ENCODE measurements at places on chromosomes 16 and 17.

- DNase-seq = no peak
These were observed 30.3 kb upstream of the RPH3AL start for GRCh38 chr17:382644-383533.

DNA sequence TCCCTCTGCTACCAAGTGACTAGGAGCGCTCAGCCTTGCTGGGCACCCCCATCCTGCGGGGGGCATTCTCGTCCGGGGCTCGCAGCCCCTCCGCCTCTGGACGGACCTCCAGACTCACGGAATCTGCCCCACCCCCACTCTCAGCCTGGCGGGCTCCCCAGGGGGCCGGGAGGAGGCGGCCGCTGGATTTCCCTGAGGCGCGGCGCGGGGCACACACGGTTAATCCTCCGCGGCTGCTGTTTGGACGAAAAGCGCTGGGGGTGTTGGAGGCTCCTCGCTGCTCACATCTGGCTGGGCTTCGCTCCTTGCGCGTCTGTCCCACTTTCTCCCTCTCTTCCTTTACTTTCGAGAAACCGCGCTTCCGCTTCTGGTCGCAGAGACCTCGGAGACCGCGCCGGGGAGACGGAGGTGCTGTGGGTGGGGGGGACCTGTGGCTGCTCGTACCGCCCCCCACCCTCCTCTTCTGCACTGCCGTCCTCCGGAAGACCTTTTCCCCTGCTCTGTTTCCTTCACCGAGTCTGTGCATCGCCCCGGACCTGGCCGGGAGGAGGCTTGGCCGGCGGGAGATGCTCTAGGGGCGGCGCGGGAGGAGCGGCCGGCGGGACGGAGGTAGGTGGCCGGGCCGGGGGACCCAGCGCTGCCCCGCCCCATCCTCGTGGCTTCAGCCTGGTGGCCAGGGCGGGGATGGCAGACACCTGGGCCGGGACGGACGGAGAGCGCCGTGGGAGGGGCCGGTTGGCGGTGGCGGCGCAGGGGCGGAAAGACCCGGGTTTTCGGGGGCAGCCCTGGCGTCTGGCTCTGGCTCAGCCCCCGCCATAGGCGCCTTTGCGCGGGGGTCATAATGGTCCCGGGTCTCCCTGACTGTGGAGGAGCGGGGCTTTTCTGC is at the start of gene C1QTNF1:
Gene C1QTNF1, plus strand, starts transcription at position 284 of the 886 bp plus-strand sequence. CDS start 19,800 bp downstream, outside the sequence.
- DNase-seq = no peak

DNA sequence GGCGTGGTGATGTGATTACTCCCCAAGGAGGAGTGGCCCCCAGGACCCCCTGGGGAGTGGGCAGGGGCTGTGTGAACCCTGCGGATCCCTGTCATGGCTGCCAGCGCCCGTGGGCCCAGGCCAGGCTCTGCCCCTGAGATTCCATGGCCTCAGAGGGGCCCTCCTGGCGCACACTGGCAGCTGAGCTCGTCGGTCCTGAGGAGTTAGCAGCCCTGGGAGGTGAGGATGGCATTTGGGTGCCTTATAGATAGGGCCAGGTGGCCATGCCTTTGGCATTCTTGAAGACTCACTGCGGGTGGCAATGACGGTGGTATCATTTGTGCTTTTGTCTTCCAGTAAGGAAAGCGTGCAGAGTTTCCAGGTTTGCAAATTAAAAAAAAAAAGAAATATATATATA is 146.8 kb upstream of the GSE1 start:
- DNase-seq = no peak

GRCh38 chr17:44906010-44906646 is 6.9 kb upstream of the EFTUD2 start:
- no peak for DNase-seq

DNA sequence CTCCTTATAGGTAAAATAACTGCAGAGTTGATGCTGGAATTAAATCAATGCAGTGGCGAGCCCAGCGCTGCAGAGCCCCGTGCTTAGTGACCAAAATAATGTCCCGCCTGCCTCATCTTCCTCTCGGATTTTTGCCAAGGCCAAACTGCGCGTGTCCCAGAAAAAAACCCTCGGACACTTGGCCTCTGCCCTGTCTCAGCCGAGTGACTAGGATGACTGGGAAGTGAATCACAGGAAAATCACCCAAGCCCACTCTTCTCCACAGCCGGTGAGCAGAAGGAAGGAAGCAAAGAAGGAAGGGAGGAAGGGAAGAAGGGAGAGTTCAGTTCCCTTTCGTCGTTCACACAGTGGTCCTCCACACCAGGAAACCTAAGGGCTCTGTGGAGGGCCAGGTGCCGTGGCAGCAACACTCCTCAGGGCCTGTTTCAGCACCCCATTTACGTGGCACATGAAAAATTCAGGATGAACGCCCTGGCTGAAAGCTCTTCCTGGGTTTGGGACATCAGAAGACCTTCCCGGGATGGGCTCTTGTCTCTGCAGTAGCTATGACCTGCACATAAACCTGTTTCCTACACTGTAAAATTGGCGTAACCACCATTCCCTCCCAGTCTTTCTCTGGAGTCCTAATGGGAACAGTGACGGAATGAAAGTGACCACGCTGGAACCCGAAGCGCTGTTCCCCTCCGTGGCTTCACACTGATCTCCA is 25.4 kb upstream of the HOXB13 start:
- DNase-seq = no peak

DNA sequence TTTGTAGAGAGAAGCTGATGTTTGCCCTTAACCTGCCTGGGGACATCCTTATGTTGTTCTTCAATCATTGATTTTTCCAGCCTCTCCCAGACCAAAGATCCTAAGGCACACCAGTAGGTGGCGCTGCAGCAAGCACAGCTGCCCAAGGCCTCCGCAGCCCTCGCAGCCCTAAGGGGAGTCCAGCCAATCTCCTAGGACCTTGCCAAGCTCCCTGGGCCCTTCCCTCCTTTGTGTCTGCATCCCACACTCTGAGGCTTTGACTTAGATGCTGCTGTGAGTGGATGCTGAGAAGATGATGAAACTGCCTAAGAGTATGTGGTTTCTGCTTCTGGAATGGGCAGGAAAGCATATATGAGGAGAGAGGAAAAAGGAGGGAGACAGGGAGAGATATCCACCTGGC is 47.1 kb downstream of the SPACA3 start:
- no peak for DNase-seq

GRCh38 chr17:7340179-7340578 is 3.9 kb downstream of the ACAP1 start:
- DNase-seq = no peak
